Fibroblast of lung (primary cell): ENCODE measurements at places on chromosomes 16 and 17. TPM values are rescaled to one million over a fixed set of nuclear protein-coding genes. Genes with fewer than 3 reads are reported as not detected.

DNA sequence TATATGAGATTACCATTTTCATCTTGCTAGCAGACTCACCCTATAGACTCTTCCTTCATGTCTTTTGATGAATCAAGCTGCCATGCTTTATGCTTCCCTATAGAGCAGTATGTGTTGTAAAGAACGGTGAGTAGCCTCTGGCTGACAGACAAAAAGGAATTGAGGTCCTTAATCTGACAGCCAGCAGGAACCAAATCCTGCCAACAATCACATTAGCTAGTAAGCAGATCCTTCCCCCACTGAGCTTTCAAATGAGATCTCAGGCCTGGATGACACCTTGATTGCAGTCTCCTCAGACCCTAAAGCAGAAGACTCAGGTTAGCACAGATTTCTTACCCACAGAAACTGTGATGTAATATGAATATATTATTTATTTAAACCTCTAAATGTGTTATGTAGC lies 577.0 kb downstream of the CDH11 start:
- no peak for DNase-seq

GRCh38 chr16:83343935-83344366 lies 463.8 kb upstream of the HSBP1 start:
- peak; percentile 93 for DNase-seq

DNA sequence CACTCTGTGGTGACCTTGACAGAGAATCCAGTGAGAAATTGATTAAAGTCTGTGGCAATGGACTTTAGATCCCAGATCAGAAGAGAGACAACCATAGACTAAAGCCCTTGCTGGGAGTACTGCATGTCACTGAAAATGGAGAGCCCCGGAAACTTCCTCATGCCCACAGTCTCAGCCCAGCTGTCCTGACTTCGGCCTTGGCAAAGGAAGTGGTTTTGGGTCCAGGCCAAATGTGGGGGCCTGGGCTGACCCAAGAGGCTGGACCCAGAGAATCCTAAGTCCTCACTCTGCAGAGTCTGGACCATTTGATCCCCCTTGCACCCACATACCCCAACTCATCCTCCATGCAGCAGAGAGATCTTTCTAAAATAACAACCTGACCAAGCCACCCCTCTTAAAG lies 4.7 kb upstream of the BEAN1 start:
- DNase-seq, result no peak

- DNase-seq, result no peak
Measured at GRCh38 chr16:80816356-80816755, 12.0 kb upstream of the CDYL2 start.

GRCh38 chr17:79633993-79634813 lies 23.4 kb upstream of the RBFOX3 start:
- DNase-seq, result no peak

DNA sequence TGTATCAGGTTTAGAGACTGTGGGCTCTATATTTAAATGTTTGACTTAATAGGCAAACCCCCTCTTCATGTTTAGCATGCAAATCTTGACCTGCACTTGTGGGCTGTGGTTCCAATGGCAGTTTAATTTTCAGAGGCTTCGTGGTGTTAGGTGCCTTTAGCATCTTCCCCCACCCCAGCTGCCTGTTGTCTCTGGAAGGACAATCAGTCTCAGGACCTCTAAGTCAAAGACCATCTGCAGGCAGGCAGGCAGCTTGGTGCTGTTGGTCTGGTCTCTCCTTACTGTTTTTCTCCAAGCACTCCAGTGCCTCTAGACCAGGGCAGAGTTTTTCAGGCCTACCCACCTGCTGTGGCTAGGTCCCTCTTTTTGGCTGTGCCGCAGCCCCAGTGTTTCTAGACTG lies 990.4 kb downstream of the CDH11 start:
- DNase-seq, result no peak

- DNase-seq, result no peak
Measured at GRCh38 chr16:64621616-64622015, 500.2 kb downstream of the CDH11 start.

Gene TMEM204
- polyA plus RNA-seq, result 9.6 and 10.9 TPM in 2 replicates

GRCh38 chr16:85327731-85328675 lies 215.7 kb upstream of the CIBAR2 start:
- peak; percentile 60 for DNase-seq

- no peak for DNase-seq
Measured at GRCh38 chr17:72430611-72431432, 310.0 kb downstream of the SOX9 start.

DNA sequence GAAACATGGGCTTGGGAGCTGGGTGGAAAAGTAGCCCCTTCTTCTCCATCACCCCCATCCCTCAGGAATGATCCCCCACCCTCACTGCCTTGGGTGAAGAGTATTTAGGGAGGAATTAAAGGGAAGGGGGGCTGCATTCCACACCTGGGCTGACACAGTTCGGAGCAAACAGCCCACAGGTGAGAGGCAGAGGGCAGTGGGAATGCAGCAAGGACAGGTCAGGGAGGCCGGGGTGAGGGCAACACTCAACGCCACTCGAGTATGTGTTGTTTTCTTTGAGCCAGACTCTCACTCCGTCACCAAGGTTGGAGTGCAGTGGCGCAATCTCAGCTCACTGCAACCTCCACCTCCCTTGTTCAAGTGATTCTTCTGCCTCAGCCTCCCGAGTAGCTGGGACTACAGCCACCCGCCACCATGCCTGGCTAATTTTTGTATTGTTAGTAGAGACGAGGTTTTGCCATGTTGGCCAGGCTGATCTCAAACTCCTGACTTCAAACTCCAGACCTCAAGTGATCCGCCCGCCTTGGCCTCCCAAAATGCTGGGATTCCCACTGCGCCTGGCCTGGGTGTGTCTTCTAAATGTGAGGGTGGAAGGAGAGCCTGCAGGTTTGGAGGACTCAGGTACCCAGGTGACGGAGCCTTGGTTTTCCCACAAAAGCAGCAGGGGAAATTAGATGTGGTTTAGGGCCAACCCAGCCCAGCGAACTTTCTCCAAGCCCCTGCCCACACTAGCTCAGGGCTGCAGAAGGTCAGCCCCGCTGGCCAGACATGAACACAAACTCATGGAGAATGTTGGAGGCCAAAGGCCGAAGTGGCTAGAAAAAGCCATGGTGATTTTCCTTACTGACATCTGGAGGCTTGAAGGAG lies 21.2 kb upstream of the ITGA3 start:
- DNase-seq, result no peak

Gene RGS11
- 1.1 TPM in 2 replicates for polyA plus RNA-seq

GRCh38 chr16:31181102-31181830 lies 1.3 kb downstream of the FUS start:
- DNase-seq, result peak; percentile 37

Gene EEF2KMT
- polyA plus RNA-seq, result 5.4 and 8.9 TPM in 2 replicates
